Stimulated activated CD4-positive, alpha-beta T cell treated with anti-CD3 and anti-CD28 coated beads, Interleukin-4, amount 100 ng/mL, for 24 hours (primary cell): ENCODE measurements at places on chromosomes 12 and 14.

- no peak for DNase-seq
Observed at GRCh38 chr14:29529418-29529817, 398.2 kb downstream of the PRKD1 start.

DNA sequence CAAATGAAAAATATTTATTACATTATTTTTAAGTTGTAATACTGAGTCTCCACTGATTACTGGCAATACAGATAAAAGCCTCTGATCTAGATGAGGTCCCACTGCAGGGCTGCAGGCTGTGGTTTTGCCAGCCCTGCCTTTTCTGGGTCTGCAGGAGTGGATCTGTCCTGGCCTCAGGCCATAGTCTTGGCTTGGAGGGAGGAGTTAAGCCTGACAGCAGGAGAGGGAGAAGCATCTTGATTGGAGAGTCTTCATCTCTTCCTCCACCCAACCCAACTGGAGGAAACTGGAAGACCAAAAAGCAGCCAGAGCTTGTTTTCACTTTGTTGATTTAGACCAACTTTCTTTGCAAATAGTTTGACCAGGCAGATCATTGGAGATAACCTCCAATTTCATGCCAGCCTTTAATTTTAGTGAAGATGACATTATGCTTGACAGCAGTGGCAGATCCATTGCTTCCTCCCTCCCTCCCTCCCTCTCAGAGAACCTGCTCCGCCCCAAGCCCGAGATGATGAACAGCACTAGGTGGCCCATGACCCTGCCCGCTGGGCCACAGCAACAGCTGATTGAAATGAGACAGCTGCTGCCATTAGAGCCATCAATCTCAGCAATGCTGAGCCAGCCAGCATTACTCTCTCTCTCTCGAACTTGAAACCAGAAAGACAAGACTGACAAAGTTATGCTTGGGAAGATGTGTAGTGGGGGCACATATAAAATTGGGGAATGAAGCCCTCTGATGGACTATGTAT, 222.4 kb downstream of the GLT1D1 start:
- no peak for DNase-seq

GRCh38 chr12:18586581-18586980, 151.2 kb downstream of the PLCZ1 start:
- DNase-seq, result no peak

GRCh38 chr14:69137416-69137815, 15.5 kb downstream of the DCAF5 start:
- no peak for DNase-seq

- no peak for DNase-seq
Observed at GRCh38 chr14:101101456-101102056, 198.0 kb upstream of the RTL1 start.

GRCh38 chr14:90681929-90682328, 134.3 kb downstream of the TTC7B start:
- DNase-seq, result no peak

- DNase-seq, result no peak
Observed at GRCh38 chr12:120735181-120735580, 9.6 kb downstream of the ACADS start.

- no peak for DNase-seq
Observed at GRCh38 chr12:82047446-82047845, 288.3 kb upstream of the PPFIA2 start.

- DNase-seq, result no peak
Observed at GRCh38 chr14:59123531-59123930, 64.9 kb upstream of the DAAM1 start.

DNA sequence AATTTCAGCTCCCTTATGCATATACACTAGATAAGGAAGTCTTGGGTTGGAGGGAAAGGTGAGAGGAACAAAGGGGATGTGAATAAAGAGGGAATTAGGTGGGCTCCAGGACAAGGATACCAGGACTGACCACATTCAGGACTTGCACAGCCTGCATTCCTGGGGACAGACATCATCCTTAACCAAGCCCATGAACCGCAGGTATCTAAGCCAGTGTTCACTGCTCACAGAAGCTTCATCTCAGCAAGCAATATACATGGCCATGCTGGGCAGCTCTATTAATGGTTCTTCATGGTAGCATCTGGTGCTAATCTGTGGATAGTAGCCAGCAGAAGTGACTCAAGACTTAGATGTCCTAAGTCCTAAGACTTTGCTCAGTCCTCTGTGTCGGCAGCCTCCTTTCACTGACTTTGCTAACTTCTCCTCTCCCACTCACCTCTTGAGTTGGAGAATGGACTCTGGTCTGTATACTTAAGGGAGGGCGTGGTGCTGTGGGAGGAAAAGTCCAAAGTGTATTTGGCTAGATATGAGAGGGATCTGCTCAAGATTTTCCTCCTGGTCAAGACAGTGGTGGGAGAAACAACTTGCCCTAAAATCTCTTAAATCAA, 136.1 kb downstream of the ASCL1 start:
- no peak for DNase-seq

- DNase-seq, result no peak
Observed at GRCh38 chr12:31599053-31599452, 8.1 kb upstream of the DENND5B start.

GRCh38 chr12:76311796-76312195, 36.4 kb downstream of the BBS10 start:
- DNase-seq, result no peak

GRCh38 chr12:32821710-32822109, 66.0 kb upstream of the YARS2 start:
- no peak for DNase-seq

- DNase-seq, result no peak
Observed at GRCh38 chr14:56244138-56244789, 126.1 kb downstream of the PELI2 start.

DNA sequence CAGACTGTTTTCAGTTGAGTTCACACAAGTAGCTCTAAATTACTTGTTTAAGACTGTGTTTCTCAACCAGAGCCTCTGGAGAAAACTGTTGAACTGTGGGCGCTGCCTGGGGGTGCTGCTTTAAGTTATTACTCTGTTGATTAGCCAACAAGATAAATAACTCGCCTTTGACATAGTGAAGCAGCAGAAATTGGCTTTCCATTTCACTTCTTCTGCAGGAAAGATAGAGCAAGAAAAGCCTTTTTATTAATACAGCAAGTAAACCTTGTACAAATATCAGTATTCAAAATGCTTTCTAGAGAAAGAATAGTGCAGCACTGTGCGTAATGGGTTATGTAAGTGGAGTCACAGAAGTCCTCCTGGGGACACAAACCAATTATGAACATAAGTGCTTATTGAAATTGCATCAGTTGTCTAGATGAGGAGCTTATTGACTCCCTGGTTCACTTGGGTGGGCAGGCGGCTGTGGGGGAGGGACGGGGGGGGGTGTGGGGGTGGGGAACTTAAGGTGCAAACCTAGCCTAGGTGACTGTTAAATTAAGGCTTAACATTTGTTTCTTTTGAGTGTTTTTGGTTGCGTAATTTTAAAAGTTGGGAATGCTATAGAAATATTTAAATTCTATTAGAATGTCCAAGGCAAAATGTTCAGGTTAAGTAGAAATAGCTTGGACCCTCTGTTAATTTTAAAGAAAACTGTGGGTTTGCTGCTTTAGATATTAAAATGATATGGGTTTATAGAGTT, 6.3 kb downstream of the FRS2 start:
- no peak for DNase-seq

DNA sequence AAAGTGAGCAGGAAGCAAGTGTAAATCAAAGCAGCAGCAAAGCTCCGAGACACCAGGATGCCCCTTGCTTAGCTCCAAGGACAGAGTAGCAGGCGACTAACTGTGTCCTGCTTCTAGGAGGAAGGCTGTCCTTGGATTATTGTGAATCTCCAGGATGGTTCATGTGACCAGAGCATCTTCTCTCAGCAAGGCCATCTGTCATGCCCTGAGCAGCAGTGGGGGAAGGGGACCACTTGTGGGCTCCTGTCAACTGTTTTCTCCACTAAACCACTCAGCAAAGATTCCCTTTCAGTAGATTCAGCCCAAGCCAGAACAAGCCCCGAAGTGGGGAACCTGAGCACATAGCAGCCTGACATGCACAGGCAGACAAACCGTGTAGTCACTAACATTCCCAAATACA, 19.4 kb downstream of the MAP3K9 start:
- no peak for DNase-seq

- DNase-seq, result no peak
Observed at GRCh38 chr12:131357920-131358319, 353.0 kb upstream of the SFSWAP start.

DNA sequence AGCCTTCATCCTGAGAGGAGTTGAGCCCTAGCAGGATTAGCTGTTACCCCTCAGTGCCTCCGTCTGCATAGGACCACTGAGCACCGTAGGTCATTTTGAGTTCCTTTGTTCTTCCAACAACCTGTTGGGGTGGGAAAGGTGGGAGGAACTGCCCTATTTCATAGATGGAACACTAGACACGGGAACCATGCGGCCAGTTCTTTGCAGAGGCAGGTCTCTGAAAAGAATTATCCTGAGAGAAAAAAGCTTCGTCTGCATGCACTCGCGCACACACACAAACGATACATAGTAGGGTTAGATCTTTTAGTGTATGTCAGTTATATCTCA, 28.5 kb downstream of the TRAFD1 start:
- DNase-seq, result no peak

DNA sequence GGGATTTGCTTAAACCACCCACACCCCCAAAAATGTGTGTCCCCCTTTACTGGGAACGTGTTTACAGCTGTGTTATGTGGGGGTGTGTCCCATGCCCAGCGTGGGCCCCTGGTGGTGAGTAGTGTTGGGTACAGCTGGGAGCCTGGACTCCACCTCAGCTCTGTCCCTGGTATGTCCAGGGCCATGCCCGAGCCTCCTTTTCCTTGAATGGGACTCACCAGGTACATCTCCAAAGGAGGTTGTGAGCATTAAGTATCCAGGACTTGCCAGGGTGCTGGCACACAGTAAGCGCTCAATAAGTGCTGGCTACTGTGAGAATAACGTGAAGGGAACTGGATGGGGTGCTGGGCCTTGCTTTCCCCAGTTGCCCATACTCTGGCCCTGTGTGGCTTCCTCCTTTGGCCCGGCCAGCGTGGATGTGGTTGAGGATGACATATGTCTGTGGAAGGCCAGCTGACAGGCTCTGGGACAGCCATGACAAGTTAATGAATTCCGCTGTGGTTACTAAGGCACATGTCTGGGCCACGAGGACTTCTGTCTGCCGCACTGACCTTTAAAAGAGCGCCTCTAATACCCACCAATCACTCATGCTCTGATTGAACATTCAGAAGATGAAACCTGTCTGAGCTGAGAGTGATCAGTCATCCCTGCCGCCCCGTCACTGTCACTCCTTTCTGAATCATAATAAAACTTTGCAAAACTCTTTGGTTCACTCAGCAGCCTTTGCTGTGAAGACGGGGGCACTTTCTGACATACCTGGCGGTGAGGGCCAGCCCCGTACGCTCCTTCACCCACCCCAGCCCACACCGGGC, 74.7 kb downstream of the DIO3 start:
- DNase-seq, result peak; percentile 39

- no peak for DNase-seq
Observed at GRCh38 chr12:67692135-67692534, 43.6 kb downstream of the DYRK2 start.

GRCh38 chr12:108689314-108690190, 41.8 kb downstream of the CORO1C start:
- DNase-seq, result peak; percentile 47

DNA sequence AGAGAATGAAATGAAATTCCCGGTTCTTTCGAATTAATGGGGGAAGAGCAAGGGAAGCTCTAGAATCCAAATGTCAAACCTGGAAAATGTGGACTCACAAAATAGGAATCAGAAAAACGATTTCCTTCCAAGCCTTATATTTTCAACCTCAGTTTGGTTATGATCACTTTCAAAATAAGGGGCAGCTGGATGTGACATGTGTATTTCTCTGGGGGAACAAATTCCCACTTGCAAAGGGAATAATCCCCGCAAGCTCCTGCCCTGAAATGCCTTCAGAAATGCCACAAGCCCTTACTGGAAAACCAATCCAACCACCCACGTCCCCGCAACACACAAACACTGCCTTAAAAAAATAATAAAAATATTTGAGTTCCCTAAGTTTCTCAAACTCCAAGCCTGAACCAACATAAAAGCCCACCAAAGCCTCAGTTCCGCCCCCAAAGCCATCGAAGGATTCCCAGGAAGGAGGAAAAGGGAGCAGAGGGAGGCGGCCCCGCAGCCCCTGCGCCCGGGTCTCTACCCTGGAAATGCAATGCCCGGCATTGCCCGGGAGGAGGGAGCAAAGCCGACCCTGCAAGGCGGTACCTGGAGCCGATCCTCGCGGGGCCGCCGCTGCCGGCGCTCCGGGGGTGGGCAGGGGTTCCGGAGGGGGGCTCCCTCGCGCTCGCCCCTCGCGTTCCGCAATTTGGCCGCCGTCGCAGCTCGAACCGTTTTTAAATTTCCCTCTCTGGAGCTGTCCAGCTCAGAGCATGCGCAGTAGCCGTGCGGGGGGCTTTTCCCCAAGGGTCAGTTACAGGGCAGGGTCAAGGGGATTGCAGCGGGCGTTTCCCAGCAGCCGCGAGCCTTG, at the start of gene FOXN4:
Gene FOXN4 (minus strand): TSS at position 751 of the 847 bp plus-strand sequence. CDS start 963 bp downstream, outside the sequence.
- DNase-seq, result no peak

DNA sequence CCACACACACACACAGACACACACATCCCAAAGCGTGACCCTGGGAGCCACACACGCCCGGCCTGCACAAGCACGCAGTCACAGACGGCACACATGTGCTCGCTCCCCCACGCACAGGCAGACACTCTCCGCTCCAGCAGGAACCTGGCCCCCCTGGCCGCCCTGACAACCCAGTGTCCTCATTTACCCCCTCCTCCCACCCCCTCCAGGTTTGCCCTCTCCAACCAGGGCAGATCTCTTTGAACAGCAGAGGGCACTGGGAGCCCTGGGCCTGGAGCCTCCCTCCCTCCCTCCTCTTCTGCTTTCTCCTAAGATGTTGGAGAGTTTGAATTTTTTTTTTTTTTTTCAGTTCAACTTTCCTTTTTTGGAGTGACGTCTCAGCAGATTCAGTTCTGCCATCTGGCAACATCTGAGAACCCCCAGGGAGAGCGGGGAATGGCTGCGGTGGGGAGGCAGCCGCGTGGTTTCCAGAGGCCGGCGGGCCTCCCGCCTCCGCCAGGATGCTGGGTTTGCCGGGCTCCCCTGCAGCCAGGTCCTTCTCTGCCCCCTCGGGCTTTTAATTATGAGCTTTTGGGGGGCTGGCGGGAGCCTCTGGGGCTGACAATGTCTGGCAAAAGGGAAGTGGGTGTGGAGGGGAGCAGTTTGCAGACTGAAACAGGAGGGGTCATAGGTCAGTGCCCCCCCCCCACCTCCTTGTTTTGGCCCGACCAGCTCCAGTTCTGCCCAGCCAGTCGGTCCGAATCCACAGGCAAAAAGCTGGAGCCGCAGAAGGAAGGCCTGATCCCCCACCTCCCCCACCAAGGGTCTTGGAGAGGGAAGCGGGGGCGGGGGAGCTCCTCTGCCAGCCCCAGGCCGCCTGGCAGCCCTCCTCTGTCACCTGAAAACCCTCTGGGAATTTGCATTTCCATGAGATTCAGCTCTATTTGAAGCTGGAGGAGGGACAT, 1.3 kb upstream of the NCOR2 start:
- peak; percentile 11 for DNase-seq

GRCh38 chr14:26454105-26454504, 143.7 kb downstream of the NOVA1 start:
- no peak for DNase-seq

GRCh38 chr12:118541934-118542333, 165.6 kb downstream of the SUDS3 start:
- DNase-seq, result no peak
